SK-N-SH (cell line): ENCODE measurements at places on chromosomes 1 and 21.

GRCh38 chr1:227544067-227545050 is 19.0 kb upstream of the ZNF678 start:
- DNase-seq = no peak

- DNase-seq = no peak
Measured at GRCh38 chr1:235108876-235109275, 19.8 kb downstream of the TOMM20 start.

GRCh38 chr21:41196993-41197392 is 29.0 kb downstream of the BACE2 start:
- no peak for DNase-seq

DNA sequence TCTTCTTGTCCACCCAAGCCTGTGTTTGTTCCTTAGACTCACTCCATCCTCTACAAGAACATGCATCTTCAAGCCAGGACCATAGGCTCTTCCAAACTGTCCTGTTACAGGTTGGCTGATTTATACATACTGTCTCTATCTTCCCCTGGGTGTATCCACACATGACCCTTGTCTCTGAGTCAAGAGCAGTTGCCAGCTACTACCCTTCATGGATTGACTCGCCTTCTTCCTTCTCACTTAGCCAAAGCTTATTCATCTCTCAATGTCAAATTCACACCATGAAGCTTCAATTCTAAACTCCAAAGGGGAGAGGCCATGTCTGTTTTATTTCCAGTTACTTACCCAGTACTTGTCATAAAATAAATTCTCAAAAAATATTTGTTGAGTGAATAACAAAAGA is 64.1 kb upstream of the CACHD1 start:
- DNase-seq = no peak

- no peak for DNase-seq
Measured at GRCh38 chr1:117794073-117794472, 135.3 kb downstream of the GDAP2 start.

DNA sequence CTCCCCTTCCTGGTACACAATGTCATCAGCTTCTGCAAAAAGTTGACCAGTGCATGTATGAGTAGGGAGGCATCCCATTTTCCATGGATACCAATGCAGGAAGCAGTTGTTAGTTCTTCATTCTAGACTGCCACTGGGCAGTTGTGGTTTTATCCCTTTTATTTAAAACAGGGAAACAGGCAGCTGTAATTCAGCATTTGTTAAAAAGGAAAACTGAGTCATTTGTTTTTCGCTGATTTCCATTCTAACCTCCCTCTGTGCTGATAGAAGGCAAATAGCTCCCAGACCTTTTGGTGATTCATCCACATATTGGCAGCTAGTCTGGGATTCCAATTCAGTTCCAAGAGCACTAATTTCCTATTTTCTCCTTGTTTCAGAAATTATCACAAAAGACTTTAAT is 21.1 kb upstream of the ABCA4 start:
- DNase-seq = no peak

GRCh38 chr1:44785029-44785380 is 3.0 kb downstream of the BEST4 start:
- DNase-seq = no peak

- DNase-seq = peak; percentile 17
Measured at GRCh38 chr1:54016343-54017282, 1.4 kb downstream of the LDLRAD1 start.

GRCh38 chr1:50193002-50193401 is 84.3 kb downstream of the ELAVL4 start:
- no peak for DNase-seq

GRCh38 chr1:171267391-171267790 is 19.1 kb downstream of the FMO1 start:
- no peak for DNase-seq

DNA sequence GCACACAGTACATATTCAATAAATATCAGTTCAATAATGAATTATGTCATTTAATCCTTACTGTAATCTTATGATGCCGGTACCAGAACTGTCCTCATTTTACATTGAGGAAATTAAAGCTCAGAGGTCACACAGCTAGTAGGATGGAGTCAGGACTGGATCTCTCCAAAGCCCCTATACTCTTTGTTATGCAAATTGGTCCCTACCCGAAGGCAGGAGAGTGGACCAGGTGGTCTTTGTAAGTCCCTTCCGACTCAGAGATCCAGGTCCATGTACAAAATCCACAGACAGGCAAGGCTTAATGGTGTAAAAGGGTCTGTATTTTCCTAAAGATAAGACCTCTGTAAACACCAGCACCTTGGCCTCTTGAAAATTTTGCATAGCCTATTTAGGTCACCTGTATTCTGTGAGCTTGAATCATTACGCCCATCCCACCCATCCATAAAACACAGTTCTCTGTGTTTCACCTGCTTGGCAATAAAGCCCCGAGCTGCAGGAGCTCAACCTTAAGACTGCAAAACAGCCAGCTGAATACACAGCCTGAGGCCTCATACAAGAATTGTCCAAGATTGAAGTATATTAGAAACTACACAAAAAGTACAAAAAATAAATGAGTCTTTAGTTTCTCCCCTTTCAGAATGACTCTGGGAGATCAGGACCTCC is 41.7 kb downstream of the PLXNA2 start:
- no peak for DNase-seq

DNA sequence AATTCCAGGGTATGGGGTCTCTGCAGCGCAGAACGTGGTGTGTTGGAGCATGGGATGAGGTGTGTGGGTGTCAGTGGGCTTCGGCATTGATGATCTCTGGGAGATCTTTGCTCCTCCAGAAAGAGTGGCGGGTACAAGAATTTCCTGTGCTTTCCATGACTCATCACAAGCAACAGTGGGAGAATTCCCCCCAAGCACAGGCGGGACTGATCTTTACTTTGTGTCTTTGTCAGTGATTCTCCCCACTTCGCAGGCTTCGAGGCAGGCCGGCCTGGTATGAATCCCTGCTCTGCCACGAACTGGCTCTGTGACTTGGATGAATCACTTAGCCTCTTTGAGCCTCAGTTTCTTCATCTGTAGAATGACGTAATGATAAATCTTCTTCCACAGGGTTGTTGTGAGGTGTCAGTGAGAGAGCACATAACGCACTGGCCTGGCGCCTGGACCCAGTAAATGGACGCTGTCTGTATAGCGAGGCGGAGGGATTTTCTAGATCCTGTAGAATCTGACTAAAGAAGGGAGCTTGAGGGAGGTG is 2.0 kb downstream of the OPRD1 start:
- DNase-seq = no peak

DNA sequence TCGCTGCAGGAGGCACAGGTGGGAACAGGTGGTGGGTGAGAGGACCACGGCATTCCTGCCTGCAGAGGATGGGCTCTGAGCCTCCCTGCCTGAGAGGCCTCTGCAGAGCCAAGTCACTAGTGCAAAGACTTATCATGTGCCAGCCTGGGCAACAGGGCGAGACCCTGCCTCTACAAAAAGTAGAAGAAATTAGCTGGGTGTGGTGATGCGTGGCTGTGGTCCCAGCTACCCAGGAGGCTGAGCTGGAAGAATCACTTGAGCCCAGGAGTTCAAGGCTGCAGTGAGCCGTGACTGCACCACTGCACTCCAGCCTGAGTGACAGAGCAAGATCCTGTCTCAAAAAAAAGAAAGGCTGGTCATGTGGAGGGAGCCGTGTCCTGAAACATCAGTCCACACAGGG is 46.4 kb downstream of the PKNOX1 start:
- DNase-seq = no peak

DNA sequence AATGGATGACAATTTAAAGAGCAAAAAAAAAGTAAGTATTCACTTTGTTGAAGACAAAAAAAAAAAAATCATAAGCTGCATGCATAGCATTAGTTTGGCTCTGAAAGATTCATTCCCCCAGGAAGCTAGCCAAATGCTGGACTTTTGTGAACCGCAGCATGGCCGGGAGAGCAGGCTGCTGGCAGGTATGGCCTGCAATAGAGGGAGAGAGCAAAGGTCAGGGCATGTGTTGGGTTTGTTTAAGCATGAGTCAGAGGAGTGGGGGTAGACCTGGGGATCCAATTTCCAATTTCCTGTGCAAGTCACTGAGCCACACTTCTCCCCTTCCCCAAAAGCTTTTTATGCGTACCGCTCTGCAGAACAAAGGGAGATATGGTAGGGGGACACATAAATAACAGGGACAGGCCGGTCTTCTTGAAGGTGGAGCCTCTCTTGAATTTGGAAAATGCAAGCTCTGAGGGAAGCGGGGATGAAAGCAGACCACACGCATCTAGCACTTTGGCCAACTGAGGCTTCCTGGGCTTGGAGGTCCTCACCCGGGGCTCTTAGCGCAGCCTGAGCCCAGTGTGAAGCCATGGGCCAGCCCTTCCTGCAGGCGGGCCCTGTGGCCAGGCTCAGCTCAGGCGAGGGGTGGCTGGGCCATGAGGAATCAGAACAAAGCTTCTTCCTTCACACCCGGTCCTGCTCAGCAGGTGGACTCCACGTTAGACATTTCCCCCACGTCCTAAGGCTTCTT is 171.1 kb downstream of the TOMM20 start:
- DNase-seq = no peak

GRCh38 chr1:61151565-61151964 is 69.2 kb downstream of the NFIA start:
- DNase-seq = no peak

GRCh38 chr1:219279017-219279770 is 105.5 kb downstream of the LYPLAL1 start:
- no peak for DNase-seq

DNA sequence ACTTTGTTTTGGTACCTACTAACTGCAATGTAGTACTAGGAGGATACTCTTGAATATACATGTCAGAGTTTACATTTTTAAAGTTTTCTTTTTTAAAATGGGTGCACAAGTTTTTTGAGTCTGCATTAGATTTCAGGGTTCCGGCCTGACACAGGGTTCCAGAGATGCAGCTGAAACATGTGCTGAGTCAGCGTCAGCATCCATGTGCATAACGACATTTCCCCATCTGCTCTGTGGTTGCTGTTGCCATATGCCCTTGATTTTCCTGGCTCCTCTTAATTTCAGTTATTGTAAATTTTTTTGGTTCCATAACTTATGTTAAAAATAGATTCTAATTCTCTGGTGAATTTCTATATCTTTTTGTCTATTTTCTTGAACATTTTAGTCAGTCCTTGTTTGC is 12.3 kb upstream of the METTL13 start:
- no peak for DNase-seq

DNA sequence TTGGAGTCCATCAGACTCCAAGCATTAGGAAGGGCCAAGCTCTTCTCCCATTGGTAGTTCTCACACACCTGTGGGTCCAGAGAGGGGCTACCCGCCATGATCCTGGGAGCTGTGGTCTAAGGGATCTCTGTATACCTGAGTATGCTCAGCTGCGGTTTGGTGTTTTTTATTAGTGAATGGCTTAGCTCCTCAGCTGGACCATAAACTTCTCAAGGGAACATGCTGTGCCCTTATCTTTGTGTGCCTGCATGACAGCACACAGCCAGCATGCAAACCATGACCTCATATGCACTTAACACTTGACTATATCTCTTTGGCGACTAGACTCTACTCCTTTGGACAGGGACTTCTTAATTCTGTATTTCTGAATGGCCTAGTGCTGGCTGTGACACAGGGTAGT is 94.5 kb downstream of the CD58 start:
- DNase-seq = no peak

DNA sequence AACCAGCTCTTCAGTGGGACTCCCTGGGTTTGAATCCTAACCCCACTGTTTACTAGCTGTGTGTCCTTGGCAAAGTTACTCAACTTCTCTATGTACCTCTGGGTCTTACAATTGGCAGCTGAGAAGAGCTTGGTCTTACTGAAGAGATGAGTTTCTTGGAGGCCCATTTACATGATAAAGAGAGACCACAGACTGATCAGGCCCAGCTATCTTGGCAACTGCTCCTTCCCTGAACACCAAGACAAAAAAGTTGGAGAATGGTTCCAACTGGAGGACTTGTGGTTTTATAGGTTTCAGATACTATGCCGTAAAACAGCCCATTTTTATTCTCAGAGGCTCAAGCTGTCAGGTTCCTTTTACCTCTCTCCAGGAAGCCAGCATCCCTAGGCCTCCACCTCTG is 24.8 kb upstream of the CNIH3 start:
- no peak for DNase-seq

DNA sequence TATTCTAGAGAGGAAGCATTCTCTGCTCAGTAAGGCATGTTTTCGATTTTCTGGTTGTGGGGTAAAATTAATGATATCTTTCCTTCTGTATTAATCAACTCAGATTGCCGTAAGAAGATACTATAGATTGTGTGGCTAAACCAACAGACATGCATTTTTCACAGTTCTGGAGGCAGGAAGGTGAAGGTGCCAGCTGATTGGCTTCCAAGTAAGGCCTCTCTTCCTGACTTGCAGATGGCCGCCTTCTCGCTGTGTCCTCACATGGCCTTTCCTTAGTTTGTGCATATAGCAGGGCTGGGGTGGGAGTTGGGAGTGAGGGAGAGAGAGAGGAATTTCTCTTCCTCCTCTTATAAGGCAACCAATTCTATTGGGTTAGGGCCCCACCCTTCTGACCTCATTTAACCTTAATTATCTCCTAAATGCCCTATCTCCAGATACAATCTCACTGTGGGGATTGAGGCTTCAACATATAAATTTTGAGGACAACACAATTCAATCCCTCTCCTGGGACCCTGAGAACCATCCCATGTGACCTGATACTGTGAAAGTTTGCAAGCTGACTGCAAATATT is 52.3 kb upstream of the MRPS6 start:
- DNase-seq = no peak

GRCh38 chr1:37360011-37360410 is 114.4 kb upstream of the ZC3H12A start:
- DNase-seq = no peak

DNA sequence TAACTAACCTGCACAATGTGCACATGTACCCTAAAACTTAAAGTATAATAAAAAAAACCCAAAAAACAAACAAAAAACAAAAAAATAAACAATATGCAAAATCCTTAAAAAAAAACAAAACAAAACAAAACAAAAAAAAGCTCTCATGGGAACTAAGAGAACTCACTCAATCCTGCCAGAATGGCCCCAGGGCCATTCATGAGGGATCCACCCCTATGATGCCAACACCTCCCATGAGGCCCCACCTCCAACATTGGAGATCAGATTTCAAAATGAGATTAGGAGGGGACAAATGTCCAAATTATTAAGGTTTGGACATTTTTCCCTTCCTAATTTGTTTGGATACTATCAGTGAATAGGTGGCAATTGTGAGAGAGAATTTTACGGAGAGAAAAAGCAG is 10.2 kb downstream of the CYP4B1 start:
- DNase-seq = no peak

- no peak for DNase-seq
Measured at GRCh38 chr1:201634261-201634660, 95.3 kb downstream of the NAV1 start.
